ENCODE measurements at places on chromosomes 5 and 9. TPM values are rescaled to one million over a fixed set of nuclear protein-coding genes. Genes with fewer than 3 reads are reported as not detected.

- no peak for DNase-seq
Measured at GRCh38 chr5:34410411-34411139, 245.6 kb upstream of the RAI14 start.

GRCh38 chr5:175548626-175549311 is 70.4 kb downstream of the SFXN1 start:
- no peak for DNase-seq

DNA sequence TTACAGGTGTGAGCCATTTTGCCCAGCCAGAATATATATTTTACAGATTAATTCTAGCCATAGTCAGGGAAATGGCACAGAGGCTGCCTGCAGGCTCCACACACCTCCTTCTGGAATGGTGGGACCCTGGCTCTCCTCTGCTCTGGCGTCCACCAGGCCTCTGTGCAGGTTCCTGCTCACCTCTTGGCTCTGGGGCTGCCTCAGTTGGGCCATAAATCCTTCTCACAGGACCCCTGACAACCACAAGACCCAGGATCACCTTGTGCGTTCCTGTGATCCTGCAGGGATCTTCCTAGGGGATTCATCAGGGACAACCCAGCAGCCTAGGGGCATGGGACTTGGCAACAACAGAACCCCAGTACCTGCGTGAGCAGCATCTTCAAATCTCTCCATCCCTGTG is 93.0 kb upstream of the FSTL4 start:
- no peak for DNase-seq

- no peak for DNase-seq
Measured at GRCh38 chr5:56160723-56161438, 72.2 kb downstream of the ANKRD55 start.

DNA sequence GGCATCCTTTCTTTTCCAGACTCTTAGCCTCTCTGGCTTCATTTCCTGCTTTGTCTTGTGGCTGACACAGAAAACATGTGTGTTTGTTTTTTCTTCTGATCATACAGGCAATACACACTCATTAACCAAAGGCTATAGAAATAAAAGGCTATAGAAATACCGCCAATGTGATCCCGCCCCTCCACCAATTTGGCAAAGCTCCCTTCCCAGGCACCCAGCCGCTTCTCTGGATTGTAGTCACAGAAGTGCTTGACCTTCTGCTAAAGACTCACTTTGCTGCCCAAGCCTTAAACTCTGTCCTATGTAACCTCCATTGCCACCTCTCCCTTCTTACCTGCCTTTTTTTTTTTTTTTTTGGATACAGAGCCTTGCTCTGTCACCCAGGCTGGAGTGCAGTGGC is 5.3 kb downstream of the TXNDC15 start:
- no peak for DNase-seq

TMEM252 gene
- 7.7 TPM for polyA plus RNA-seq

OBP2B gene
- polyA plus RNA-seq = not detected

- DNase-seq = no peak
Measured at GRCh38 chr5:149724130-149724840, 5.8 kb upstream of the PPARGC1B start.

DNA sequence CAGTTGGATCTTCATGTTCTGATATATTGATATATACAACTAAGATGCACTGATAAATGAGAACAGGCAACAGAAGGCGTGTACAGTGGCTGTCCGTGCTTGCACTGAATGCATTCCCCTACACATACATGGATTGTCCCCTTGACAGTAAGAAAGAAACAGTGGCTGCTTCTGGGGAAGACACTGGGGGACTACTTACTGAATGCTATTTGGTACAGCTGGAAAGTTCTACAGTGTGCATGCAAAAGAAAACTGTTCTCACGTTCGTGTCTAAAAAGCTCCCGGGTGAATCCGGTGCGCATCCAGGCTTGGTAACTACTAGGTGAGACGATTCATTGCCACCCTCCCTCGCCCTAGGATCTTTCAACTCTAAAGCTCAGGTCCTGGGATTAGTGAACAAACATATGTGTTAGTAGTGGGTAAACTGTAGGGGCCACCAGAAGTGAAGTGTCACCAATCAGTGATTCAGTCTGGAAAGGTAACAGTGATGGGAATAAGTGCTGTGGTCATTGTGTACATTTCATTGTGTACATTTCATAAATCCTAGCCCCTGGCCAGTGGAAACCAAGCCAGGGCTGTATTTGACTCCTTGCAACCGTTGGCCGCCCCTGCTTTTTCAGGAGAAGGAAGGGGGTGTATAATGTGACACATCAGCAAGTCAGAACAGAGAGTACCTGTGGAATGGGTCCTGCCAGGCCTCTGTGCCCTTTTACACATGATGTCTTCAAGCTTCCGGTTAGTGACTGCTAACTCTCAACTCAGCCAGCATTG is 46.3 kb upstream of the BOD1 start:
- DNase-seq = no peak

GRCh38 chr9:137375321-137376058 is 47.5 kb downstream of the EXD3 start:
- no peak for DNase-seq

PSAT1 gene
- 76.7 TPM for polyA plus RNA-seq

DNA sequence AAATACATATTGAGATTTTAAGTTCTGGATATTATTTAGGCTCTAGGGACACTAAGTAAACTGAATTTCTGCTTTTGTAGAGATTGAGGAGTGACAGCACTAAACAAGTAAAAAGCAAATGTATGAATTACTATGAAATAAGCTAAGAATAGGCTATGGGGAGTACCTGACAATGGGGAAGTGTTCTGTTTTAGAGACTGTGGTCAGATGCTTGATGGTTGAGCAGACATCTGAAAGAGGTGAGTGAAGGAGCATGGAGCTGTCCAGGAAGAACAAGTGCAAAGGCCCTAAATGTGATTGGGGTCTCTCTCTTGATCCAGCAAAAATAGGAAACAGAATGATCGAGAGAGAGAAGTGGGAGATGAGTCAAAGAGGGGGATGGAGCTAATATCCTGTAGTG is 111.7 kb downstream of the JAKMIP2 start:
- DNase-seq = no peak

DNA sequence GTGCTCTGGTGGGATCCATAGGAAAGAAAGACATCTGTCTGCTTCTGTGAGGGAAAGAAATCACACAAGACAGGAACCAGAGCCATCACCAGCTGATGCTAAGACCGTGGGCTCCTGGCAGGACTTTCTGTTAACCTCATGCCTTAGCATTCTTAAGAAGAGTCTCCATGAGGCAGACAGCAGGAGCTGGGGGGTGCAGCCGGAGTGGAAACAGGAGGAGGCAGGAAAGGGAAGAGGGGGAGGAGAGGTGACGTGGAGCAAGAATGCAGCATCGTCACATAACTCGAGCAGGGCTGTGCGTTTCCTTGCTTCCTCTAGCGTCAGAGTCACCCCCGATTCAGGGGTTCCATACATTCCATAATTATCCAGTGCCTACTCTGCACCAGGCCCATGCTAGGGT is 53.6 kb downstream of the ERGIC1 start:
- DNase-seq = peak; percentile 75

KIAA0825 gene
- 5.2 TPM for polyA plus RNA-seq

SIT1 gene
- polyA plus RNA-seq = 0.32 TPM

CDC20B gene
- 0.62 TPM for polyA plus RNA-seq

- no peak for DNase-seq
Measured at GRCh38 chr9:83271665-83272071, 208.7 kb upstream of the RASEF start.

- no peak for DNase-seq
Measured at GRCh38 chr9:15305470-15305869, 1.5 kb downstream of the TTC39B start.

DNA sequence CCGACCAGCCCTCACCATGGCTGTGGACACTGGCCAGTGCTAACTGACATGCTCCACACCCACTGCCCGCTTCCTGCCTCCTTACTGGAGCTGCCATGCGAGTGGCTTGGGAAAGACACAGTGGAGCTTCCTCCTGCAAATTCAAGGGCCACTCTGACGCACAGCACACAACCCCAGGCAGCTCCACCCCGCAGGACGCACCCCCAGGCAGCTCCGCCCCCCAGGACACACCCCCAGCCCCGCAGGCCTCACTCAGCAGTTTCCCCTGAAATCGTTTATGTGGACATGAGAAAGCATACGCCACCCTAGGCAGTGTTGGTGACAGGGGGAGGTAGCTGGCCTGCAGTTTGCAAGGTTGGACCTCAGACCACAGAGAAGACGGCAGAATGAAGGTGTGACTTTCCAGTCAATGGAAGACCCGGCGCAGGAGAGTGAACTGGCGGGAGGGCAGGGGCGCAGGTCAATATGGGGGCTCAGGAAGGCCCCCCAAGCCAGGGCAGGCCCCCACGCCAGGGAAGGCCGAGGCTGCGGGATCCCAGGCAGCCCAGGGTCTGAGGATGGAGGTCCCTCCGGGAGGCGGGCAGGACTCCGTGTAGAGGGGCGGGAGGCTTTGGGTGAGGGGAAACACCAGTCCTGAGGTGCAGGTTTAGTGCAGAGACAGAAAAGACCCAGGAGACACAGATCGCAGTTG is 21.6 kb downstream of the LPCAT1 start:
- DNase-seq = no peak

FBN2 gene
- 101 TPM for polyA plus RNA-seq
